ENCODE measurements at places on chromosomes 13 and 19. TPM values are rescaled to one million over a fixed set of nuclear protein-coding genes. Genes with fewer than 3 reads are reported as not detected.

SH2D3A gene
- 109 TPM for total RNA-seq

CERS1 gene
- not detected for total RNA-seq

GPR12 gene
- total RNA-seq, result not detected

ZNF616 gene
- total RNA-seq, result 13.1 TPM

KLHL1 gene
- not detected for total RNA-seq

Data from upper lobe of left lung (tissue), 6 donors.